ENCODE measurements at places on chromosomes 12 and 14. TPM values are rescaled to one million over a fixed set of nuclear protein-coding genes. Genes with fewer than 3 reads are reported as not detected.

SMIM41 gene
- not detected for total RNA-seq

GPR84 gene
- not detected for total RNA-seq

PZP gene
- total RNA-seq, result not detected

TRAFD1 gene
- 28.8 TPM for total RNA-seq

SLC4A8 gene
- total RNA-seq, result 0.48 TPM

ANKRD33 gene
- total RNA-seq, result not detected
